Activated T-cell treated with anti-CD3 and anti-CD28 coated beads, Interleukin-2, amount 50 U/mL, for 72 hours (primary cell): ENCODE measurements at places on chromosomes 11 and 22. TPM values are rescaled to one million over a fixed set of nuclear protein-coding genes. Genes with fewer than 3 reads are reported as not detected.

DNA sequence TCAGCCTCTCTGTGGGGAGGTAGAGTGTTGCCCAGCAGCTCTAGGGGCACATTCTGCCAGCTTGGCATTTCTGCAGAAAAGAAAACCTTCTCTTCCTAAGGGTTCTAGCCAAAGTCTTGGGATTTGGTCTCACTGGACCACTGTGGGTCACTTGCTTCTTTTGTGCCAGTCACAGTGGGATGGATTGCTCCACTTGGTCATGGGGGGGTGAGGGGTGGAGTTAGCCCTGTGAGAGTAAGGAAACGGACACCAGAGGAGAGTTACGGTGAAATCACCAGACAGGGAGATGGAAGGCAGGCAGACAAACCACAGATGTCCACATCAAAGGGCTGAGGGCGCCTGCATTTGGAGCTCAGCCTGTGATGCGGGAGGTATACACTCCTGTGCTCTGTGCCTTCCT is 10.8 kb downstream of the SGSM1 start:
- DNase-seq: no peak

DNA sequence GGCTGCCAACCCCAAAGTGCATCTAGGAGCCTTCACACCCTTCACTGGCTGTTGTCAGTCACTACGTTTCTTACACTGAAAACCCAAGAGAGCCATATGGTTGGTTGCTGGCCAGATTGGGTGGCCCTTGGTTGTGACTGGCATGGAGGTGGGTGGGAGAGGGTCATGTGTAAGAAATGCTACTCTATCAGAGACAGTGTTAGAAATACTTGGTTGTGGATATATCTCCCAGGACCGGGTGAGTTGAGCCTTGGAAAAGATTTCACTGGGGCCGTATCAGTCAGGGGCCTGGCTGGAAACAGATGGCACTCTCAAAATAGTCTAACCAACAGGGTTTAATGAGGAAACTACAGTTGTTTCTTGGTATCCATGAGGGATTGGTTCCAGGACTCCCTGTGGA is 15.2 kb downstream of the ENDOD1 start:
- DNase-seq: no peak

DNA sequence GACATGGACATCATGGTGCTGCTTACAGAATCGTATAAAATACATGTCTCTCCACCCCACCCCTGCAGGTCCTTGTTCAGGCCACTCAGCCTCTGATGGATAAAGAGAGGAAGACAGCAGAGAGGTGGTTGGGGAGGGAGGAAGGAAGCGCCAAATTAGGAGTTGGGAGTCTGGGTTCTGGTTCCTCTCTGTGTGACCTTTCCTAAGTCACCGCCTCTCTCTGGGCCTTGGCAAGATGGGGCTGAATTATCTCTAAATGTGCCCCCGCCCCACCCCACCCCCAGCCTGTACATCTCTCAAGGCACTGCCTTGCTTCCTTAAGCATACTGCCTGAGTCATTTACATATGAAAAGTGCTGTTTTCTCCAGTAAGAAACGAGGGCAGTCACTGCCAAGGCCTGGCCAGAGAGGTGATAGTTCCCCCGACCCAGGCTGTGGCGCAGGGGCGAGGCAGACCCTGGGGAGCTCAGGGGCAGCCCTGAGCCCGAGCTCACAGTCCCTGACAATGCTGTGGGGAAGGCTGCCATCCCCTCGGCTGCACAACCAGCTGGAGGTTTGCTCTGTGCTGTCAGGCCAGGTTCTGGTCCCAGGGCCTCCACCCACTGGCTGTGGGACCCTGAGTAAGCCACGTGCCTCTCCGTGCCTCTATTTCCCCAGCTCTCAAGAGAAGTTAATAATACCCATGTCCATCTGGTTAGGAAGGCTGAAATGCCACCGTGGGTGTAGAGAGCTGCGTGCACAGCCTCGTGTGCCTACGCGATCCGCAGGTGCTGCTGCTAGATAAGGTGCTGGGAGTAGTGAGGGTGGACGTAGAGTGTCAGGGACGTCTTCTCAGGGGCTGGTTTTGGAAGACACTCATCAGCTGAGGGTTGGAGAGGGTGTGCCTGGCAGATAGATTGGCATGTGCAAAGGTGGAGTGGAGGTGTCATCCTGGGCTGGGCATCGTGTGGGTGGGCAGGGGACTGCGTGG is 55.3 kb downstream of the CACNA1I start:
- no peak for DNase-seq

Gene CLDN5
- total RNA-seq: 0.30 TPM

DNA sequence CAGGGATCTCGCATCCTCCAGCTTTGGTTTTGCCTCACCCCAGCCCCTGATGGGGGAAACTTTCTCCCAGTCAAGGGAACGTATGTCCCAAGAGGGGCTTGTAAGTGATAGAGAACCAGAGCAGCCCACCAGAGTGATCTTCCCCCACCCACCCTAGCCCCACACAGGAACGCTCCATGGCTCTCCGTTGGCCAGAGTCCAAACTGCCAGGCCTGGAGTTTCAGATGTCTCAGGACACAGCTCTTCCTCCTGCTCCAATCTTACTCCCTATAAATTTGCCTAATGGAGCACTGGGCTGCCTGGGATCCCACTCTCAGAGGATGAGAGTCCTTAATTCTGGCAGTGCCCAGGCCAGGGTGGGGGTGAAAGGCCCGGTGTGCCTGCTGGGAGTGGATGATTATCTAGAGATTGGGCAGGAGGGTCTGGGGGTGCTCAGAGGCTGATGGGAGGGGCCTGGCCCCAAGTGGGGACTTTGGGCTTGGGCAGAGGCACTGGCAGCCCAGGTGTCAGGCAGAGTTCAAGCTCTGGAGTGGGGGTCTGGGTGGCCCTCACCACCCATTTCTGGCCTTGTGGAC is 79.9 kb downstream of the WNT7B start:
- no peak for DNase-seq

- DNase-seq: no peak
Observed at GRCh38 chr11:97345032-97345431, 955.2 kb downstream of the JRKL start.

Gene TMEM45B
- total RNA-seq: 3.3 TPM

Gene ZC3H12C
- 2.5 TPM for total RNA-seq

- DNase-seq: no peak
Observed at GRCh38 chr11:42651621-42652020, 660.2 kb upstream of the API5 start.

Gene OR10A2
- total RNA-seq: not detected

Gene HEPN1
- total RNA-seq: not detected

DNA sequence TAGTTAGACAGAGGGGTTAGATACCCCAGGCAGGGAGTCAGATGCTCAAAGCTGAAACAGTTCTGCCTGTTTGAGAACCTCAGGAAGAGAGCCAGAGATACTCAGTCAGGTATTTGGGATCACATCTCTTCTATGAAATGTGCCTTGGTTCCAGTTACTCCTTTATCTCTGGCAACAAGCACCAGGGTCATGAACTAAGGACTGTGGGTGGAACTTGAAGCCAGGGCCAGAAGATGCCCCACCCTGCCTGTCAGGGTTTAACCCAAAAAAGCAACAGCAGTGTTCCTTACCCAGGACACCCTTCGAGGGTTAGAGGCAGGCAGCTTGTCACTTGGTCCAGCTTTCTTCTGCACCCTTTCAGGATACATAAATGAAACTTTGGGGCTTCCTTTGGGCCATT is 15.0 kb upstream of the WT1 start:
- DNase-seq: no peak

DNA sequence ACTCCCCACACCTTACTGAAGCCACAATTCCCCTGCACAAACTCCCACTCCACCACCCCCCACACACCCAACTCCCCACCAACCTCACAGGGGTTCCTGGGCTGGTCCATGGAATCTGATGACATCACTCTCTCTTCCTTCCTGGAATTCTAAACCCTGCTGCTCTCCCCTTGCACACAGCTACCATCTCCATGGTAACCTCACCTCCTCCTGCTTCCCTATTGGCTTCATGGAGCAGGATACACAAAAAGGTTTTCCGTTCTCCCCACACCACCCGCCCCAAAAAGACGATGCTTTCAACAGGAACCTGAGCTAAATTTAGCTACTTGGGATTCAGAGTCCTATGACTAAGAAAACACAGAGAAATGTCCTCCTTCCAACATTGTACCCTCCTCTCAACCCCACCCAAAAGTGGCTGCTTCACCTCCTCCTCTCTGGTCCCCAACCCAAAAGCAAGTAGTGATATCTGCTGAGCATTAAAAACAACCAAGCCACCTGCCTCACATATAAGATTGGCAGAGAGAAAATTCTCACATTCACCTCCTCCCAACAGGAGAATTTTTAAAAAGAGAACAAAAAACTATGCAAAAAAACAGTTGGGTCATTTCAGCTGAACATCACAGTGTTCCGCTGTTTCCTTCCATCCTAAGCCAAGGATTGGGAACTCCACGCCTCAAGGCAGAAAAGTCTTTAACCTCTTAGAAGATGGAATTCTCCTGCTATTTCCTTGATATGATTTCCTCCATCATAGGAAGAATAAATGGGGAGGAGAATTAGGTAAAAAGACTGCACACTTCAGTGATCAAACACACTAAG is 66.9 kb downstream of the RBFOX2 start:
- DNase-seq: no peak

Gene APOA1
- not detected for total RNA-seq

Gene SMIM35
- 0.36 TPM for total RNA-seq

DNA sequence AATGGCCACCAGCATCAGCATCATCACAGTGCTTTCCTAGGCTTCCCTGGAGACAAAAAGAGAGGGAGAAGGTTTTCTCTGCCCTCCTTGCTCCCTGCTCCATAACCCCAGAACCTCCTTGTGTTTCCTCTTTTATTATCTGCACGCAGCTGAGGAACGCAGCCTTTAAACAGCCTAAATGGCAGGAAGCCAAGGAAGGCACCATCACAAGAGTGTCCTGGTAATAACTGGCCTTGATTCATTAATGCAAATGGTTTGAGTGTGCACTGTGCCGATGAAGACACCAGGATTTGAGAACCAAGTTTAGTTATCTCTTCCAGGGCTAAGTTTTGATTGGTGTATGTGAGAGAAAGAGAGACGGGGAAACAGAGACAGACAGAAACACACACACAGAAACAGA is 29.4 kb upstream of the DRD2 start:
- DNase-seq: no peak

GRCh38 chr22:32615874-32616564 is 141.4 kb downstream of the FBXO7 start:
- DNase-seq: no peak

Gene EXPH5
- 5.7 TPM for total RNA-seq

GRCh38 chr22:29256606-29257325 is 11.0 kb downstream of the RHBDD3 start:
- DNase-seq: no peak

DNA sequence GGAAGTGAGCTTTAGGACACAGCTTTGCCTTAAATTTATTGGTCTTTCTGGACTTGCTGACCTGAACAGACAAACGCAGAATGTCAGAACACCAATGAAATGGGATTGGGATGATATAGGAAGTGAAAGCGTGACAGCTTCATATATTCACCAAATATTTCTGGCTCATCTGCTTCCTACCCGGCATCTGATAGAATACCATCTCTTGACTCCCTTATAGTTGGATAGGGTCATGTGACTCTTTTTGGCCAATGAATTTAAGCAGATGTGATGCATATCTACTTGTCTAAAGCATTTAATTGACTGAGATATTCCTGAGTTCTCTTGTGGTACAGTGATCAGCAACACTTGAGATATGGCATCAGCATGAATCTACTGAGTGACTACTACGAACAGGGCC is 2.5 kb upstream of the CAPRIN1 start:
- DNase-seq: no peak

GRCh38 chr11:103928802-103929161 is 107.7 kb upstream of the DDI1 start:
- no peak for DNase-seq

DNA sequence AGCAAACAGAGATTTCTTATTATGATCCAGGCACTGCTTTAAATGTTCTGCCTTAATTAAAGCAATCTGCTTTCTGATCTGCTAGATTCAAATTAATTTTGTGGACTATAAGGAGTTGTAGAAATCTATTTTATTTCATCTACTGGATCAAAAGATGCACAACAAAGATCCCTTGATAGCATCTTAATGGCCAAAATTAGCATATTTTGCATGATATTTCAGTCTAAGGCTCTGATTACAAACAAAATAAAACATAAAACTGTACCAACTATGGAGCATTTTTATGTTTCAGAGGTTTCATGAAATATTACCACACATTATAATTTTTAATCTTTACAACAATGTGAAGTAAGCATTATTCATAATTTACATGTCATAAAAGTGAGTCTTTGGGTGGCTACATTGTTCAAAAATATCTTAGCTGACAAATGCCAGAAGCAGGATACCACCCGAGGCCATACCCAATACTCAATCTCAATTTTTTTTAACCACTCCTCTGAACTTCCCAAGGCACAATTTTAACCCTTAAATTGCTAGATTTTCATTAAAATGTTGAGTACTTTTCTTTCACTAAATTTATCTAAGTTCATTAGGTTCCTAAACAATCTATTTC is 929.5 kb downstream of the KCNA4 start:
- no peak for DNase-seq

Gene ANO3
- total RNA-seq: not detected

DNA sequence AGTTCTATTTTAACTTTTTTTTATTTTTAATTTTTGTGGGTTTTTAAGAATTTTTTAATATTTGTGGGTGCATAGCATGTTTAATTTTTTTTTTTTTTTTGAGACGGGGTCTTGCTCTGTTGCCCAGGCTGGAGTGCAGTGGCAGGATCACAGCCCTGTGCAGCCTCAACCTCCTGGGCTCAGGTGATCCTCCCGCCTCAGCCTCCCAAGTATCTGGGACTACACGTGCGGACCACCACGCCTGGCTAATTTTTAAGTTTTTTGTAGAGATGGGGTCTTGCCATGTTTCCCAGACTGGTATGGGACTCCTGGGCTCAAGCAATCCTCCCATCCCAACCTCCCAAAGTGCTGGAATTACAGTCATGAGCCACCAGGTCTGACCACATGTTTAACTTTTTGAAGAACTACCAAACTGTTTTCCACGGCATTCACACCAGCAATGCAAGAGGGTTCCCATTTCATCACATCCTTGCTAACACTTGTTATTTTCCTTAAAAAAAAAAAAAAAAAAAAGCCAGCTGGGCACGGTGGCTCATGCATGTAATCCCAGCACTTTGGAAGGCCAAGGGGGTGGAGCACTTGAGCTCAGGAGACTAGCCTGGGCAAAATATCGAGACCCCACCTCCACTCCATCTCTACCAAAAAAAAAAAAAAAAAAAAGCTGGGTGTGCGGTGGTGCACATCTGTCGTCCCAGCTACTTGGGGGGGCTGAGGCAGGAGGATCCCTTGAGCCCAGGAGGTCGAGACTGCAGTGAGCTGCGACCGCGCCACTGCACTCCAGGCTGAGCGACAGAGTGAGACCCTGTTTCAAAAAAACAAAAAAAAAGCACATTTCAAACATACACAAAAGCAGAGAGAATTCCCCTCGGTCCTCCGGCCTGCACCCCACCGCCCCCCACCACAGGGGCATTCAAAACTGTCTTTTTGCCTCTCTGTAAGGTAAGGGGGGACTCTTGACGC is 16.7 kb upstream of the TXNRD2 start:
- DNase-seq: no peak
